ENCODE measurements at places on chromosomes 1 and 21. TPM values are rescaled to one million over a fixed set of nuclear protein-coding genes. Genes with fewer than 3 reads are reported as not detected.
A peak's percentile ranks its signal among the peaks of the same experiment; 100 is the strongest.

CDA gene
- 6.0 TPM for polyA plus RNA-seq

E2F2 gene
- polyA plus RNA-seq, result 3.2 TPM

DNA sequence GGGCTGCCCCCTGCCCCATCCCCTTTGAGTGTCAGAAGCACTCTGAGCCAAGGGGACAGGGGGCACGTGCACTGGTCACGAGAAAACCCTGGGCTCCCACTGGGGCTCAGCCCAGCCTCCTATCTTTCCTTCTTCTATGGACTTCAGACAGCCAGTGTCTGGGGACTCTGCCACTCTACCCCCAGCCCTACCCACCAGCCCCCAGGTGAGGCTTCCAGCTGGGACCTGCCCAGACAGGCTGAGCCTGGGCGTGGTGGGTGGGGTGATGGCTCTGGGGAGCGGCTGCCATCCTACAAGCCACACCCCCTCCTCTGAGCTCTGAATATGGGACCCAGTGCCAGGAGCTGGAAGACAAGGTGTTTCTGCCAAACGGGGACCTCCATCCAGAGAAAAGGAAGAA is 8.0 kb upstream of the SFN start:
- H3K4me3 ChIP-seq, result no peak overlapping the region
- H3K27me3 ChIP-seq, result no peaks in the 10 kb centered on the region
- no peak overlapping the region for H3K27ac ChIP-seq
- no peak for DNase-seq
- H3K4me1 ChIP-seq, result no peaks in the 10 kb centered on the region

- peak overlapping the region; percentile 54 for H3K27ac ChIP-seq
- H3K4me3 ChIP-seq, result no peak overlapping the region
- no peaks in the 10 kb centered on the region for H3K36me3 ChIP-seq
- H3K4me1 ChIP-seq, result peaks cover 35% of the 10 kb centered on the region
- no peak for DNase-seq
These were observed 96.9 kb upstream of the SLC25A33 start for GRCh38 chr1:9442278-9442846.

GRCh38 chr21:18476639-18477038 is 73.1 kb upstream of the TMPRSS15 start:
- no peak overlapping the region for H3K27ac ChIP-seq
- no peak overlapping the region for H3K4me3 ChIP-seq
- H3K27me3 ChIP-seq, result no peaks in the 10 kb centered on the region
- no peak for DNase-seq
- H3K4me1 ChIP-seq, result no peaks in the 10 kb centered on the region
- H3K36me3 ChIP-seq, result no peaks in the 10 kb centered on the region

GRCh38 chr1:66464802-66465201 is 69.2 kb upstream of the SGIP1 start:
- no peak overlapping the region for H3K4me3 ChIP-seq
- H3K36me3 ChIP-seq, result no peaks in the 10 kb centered on the region
- H3K4me1 ChIP-seq, result no peaks in the 10 kb centered on the region
- H3K27me3 ChIP-seq, result no peaks in the 10 kb centered on the region
- no peak for DNase-seq
- H3K27ac ChIP-seq, result no peak overlapping the region

- no peak overlapping the region for H3K4me3 ChIP-seq
- H3K36me3 ChIP-seq, result no peaks in the 10 kb centered on the region
- no peaks in the 10 kb centered on the region for H3K4me1 ChIP-seq
- H3K27me3 ChIP-seq, result no peaks in the 10 kb centered on the region
These were observed 46.7 kb upstream of the PCBP3 start for GRCh38 chr21:45596704-45597318.
